Endothelial cell (in vitro differentiated cells): ENCODE measurements at places on chromosomes 2 and 18. TPM values are rescaled to one million over a fixed set of nuclear protein-coding genes. Genes with fewer than 3 reads are reported as not detected.

Gene G6PC2
- not detected for total RNA-seq

GRCh38 chr2:105865222-105865913 is 120.7 kb downstream of the NCK2 start:
- DNase-seq: no peak

Gene PPIG
- total RNA-seq: 50.8 TPM

GRCh38 chr2:64105670-64106461 is 38.4 kb downstream of the PELI1 start:
- DNase-seq: no peak

- DNase-seq: no peak
Observed at GRCh38 chr2:95329891-95330793, 33.0 kb downstream of the KCNIP3 start.

DNA sequence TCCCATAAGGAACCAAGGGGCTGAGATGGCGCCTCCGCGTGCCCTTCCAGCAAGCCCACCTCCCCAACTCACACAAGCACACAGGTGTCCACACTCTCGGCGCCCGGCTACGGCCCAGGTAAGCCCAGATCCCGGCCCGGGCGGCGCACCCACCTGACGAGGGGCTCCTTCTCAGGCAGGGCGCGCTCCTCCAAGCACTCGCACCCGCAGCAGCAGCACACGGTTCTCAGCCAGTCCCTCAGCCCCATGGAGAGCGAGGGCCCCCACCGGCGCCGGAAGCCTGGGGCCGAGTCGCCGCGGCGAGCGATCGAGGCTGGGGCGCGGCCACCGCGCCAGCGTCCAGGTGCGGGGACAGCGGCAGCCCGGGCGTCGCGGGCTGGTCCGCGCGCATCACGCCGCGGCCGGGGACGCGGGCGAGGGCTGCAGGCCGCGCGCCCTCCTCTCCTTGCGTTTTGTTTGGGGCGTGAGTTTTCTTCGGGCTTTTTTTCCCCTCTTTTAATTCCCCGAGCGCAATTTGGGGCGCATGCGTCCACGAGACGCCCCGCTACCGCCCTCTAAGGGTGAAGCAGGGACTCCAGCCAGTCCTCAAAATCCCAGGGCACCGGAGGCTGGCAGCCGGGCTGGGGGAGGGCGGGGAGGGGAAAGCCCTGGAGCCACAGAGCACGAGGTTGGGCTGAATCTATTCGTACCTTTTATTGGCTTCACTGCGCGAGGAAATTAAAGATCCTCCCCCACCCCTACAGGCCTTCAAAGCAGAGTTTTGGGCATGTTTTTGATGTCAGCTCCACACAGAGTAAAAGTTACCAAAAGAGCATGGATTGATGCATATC is at the start of gene MREG:
Gene MREG (minus strand): TSS at position 472 of the 830 bp plus-strand sequence. CDS start 224 bp downstream, at position 248.
- peak; percentile 91 for DNase-seq

DNA sequence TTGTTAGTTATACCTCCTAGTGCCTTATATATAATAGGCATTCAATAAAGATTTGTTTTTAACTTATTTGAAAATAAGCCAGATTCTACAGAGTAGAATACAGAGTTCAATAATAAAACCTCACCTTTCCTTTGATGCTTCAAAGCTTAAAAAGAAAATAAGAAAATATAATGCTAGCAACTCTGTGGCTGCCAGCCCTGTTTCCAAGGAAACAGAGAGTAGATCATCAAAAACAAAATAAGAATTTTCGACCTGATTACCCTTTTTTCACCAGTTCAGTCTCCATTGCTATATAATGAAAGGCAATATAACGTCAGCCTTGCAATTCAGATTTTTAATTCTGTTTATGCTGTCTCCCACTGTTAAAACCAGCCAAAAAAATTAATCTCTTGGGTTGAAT is 8.9 kb upstream of the PGAP1 start:
- no peak for DNase-seq

DNA sequence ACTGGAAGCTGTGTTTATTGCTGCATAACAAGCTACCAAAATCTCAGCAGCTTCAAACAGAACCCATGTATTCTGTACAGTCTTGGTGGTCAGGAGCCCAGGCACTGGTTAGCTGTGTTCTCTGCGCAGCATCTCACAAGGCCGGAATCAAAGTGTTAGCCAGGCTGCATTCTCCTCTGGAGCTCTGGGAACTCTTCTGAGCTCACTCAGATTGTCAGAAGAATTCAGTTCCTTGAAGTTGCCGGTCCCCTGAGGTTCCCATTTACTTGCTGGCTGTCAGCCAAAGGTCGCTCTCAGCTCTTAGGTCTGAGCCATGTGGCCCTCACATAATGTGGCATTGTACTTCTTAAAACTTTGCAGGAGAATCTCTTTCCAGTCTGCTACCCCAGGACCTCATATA is 123.6 kb upstream of the SMIM21 start:
- DNase-seq: no peak

Gene SCYGR4
- not detected for total RNA-seq

GRCh38 chr2:2324119-2324518 is 7.0 kb downstream of the MYT1L start:
- DNase-seq: no peak

- peak; percentile 76 for DNase-seq
Observed at GRCh38 chr2:231673348-231673770, 35.0 kb upstream of the PTMA start.

- no peak for DNase-seq
Observed at GRCh38 chr2:239564587-239564986, 163.8 kb upstream of the HDAC4 start.

Gene TNP1
- not detected for total RNA-seq

DNA sequence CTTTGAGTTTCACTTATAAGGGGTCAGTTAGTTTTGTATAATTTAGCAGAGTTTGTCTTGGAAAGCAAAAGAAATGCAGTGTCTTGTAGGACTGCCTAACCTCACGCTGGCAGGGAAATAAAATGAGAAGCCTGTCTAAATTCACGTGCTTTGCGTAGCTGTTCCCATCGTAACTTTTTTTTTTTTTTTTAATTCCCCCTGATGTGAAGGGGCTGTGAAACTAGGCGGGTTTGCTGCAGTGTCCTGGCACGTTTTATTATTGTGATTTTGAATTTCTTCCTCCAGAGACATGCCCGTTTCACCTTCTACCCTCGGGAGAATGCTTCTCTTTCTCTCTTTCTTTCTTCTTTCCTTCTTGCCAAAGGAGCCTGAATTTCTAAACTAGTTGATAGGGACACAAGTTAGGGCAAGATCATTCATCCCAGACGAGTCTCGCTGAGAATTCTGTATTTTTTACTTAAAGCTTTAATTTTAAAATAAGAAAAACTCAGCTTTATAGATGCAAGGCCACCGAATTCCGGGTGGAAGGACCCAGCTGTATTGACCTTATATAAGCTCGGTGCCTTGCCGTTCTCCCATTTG is 2.3 kb downstream of the MEIS1 start:
- DNase-seq: no peak

DNA sequence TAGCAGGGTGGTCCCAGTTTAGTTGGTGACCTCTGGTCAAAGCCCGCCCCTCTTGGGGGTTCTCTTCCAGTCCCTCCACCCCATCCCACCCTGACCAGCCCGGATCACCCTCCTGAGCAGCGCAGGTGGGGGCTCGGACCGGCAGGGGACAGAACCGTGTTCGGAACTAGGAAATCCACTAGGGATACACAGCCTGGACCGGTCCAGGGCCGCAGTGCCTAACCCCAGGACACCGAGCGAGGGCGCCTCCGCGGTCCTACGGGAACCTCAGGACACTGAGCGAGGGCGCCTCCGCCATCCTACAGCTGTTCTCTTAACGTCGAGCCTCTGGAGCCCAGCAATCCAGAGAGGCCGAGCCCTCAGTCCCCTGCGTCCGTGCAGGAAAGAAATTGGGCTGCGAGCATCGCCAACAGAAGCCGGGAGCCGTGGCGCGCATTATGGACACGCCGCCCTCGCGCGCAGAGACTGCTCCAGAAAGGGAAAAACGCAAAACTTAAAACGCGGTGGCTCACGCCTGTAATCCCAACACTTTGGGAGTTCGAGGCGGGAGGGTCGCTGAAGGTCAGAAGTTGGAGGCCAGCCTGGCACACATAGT is 8.5 kb downstream of the RAX start:
- peak; percentile 24 for DNase-seq

DNA sequence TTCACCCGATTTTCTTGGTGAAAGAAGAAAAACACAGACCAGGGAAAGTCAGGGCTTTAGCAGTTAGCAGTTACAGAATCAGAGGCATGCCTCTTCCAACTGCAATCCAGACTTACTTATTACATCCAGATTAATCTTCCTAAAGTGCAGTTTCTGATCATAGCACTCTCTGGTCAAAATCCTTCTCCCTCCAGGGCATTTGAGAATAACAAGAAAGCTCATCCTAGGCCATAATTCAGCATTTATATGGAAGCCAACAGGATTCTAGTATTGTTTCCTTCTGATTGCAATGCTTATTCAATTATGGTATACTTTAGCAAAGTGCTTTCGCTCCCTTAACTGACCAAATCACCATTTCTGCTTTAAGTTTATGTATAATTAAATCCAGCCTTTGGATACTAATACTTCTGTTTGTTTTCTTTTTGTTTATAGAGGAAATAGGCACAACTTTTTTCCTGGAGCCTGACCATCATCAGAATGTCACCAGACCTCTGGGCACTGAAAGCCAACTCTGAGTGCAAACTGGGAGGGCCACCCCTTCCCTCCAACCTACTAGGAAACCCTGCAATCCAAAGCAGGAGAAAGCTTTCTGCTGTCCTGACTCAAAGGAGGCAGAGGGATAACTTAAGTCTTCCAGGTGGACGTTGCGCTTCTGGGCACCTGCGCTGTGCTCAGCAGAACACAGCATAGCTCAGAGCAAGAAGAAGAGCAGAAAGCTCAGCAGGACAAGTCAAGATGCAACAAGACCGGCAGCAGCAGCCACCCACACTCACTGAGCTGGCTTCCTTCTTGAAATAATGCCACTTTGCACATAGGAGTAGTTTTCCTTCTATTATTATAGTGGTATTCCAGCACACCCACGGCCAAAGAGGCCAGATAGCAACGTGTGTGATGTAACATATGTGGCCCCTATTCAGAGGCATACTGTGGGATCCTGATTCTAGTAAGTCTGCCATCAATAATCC is 99.3 kb downstream of the STK39 start:
- no peak for DNase-seq

Gene IL18RAP
- total RNA-seq: not detected

Gene DCC
- 14.7 TPM for total RNA-seq

- DNase-seq: no peak
Observed at GRCh38 chr2:20193185-20193584, 31.7 kb downstream of the SDC1 start.

GRCh38 chr2:32061973-32062861 is 1.1 kb upstream of the SPAST start:
- peak; percentile 21 for DNase-seq

GRCh38 chr2:190084704-190085103 is 22.2 kb upstream of the MSTN start:
- no peak for DNase-seq

Gene CAPN13
- 0.44 TPM for total RNA-seq

DNA sequence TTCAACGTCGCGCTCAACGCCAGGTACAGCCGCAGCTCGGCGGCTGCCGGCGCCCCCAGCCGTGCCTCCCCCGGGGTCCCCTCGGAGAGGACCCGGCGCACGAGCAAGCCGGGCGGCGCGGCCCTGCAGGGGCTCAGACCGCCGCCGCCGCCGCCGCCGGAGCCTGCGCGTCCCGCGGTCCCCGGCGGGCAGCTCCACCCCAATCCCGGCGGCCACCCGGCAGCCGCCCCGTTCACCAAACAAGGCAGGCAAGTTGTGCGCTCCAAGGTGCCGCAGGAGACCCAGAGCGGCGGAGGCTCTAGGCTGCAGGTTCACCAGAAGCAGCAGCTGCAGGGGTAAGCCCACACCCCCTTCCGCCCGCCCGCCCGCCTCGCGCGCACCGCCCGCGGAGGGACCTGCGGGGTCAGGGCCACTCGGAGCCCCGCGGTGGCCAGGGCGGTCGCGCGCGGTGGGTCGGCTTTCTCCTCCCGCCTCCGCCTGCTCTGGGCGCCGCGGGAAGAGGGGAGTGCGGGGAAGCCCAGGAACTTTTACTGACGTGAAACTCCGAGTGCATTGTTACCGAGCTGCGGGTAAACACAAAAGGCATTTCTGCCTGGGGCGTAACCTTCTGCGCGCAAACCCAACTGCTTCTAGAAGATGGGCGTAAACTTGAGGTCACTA is 861 bp downstream of the LTBP1 start:
- peak; percentile 46 for DNase-seq

Gene TMEM178A
- 4.8 TPM for total RNA-seq

GRCh38 chr18:407626-408224 is 92.8 kb downstream of the COLEC12 start:
- no peak for DNase-seq

GRCh38 chr2:45992021-45992740 is 305.0 kb upstream of the EPAS1 start:
- no peak for DNase-seq

DNA sequence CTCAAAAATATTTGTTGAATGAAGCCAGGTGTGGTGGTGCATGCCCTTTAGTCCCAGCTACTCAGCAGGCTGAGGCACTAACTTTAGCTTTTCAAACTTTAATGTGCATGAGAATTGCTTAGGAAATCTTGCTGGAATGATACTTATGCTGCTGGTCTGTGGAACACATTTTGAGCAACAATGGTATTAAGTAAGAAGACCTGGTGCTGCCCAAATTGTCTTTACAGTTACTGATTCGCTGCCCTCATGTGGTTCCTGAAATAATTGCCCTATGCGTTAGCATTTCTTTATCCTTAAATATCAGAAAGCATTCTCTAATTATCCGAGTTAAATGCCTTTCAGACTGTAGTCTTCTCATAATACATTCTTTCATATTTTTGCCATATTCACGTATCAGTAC is 76.0 kb upstream of the SESTD1 start:
- no peak for DNase-seq

Gene FAM117B
- 13.0 TPM for total RNA-seq

- DNase-seq: no peak
Observed at GRCh38 chr18:8882632-8883408, 177.5 kb downstream of the MTCL1 start.

DNA sequence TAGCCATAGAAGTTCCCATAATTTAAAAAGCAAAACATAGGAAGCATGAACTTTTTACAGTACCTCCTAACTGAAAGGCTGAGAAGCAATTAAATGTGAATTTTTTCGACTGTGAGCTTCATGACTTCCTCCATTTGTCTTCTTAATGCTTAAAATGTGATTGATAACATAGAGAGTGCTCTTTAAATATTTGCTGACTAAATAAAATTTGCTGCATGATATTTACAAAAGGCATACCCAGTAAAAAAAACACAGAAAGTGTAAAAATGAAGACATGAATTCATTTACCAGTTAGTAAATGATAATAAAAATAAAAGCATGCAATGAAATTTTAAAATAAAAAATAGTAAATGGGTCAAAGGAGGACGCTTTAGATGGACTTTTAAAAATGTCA is 21.9 kb downstream of the STAT4 start:
- DNase-seq: no peak

- DNase-seq: no peak
Observed at GRCh38 chr2:96699621-96700020, 40.2 kb downstream of the LMAN2L start.

Gene ASAP2
- total RNA-seq: 31.8 TPM

Gene PLGLB2
- total RNA-seq: 1.5 TPM

GRCh38 chr2:98927027-98927426 is 9.0 kb downstream of the CRACDL start:
- DNase-seq: no peak

Gene CRYGD
- total RNA-seq: not detected

Gene SLC4A5
- 4.2 TPM for total RNA-seq
